Panc1 (cell line): ENCODE measurements at places on chromosomes 7 and 10. TPM values are rescaled to one million over a fixed set of nuclear protein-coding genes. Genes with fewer than 3 reads are reported as not detected.

NXPH1 gene
- not detected for total RNA-seq

- no peak for DNase-seq
- no peak overlapping the region for H3K4me3 ChIP-seq
- no peaks in the 10 kb centered on the region for H3K27me3 ChIP-seq
- H3K27ac ChIP-seq: no peak overlapping the region
- H3K36me3 ChIP-seq: no peaks in the 10 kb centered on the region
These were observed 249.8 kb downstream of the AUTS2 start for GRCh38 chr7:69847921-69848612.

PLXNA4 gene
- total RNA-seq: 0.10 TPM

DNA sequence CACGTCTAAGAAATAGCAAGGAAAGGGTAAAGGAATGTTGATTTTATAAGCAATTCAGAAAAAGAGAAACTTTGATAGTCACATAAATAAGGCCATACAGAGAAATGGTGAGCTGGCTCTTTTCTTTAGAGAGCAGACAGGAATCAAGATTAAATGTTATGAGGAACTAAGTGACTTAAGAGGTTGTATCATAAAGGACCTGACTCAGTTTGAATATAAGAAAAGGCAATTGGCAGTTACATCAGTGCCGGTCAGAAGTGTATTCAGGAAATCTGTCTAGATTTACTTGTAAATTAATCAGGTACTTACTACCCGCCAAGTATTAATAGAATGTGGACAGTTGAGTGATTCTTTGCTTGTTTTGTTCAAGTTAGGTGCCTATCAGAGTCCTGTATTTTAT, 2.1 kb downstream of the MRPL32 start:
- peaks cover 42% of the 10 kb centered on the region for H3K36me3 ChIP-seq
- H3K4me3 ChIP-seq: no peak overlapping the region
- H3K27me3 ChIP-seq: no peaks in the 10 kb centered on the region
- no peak overlapping the region for H3K27ac ChIP-seq
- no peak for DNase-seq

DNA sequence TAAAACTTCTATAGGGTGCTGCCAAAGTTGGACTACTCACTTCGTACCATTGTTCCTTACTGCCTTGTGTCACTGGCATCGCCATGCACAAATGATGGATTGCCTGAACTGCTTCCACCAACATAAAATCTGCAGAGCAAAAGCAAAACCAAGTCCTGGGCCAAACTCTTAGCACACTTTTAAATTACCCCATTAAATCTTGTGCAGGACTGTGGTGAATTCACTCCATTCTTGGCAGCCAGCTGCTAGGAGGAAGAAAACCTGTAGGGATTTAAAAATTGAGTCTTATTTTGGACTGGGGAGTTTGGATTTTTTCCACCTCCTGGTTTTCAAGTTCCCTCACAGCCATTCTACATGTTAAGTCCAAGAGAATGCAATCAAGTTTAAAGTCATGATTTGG, 646.9 kb downstream of the SORCS3 start:
- no peak overlapping the region for H3K4me3 ChIP-seq
- DNase-seq: no peak
- H3K36me3 ChIP-seq: no peaks in the 10 kb centered on the region
- H3K27ac ChIP-seq: no peak overlapping the region

SPRN gene
- 0.64 TPM for total RNA-seq

H2BK1 gene
- total RNA-seq: not detected

DNA sequence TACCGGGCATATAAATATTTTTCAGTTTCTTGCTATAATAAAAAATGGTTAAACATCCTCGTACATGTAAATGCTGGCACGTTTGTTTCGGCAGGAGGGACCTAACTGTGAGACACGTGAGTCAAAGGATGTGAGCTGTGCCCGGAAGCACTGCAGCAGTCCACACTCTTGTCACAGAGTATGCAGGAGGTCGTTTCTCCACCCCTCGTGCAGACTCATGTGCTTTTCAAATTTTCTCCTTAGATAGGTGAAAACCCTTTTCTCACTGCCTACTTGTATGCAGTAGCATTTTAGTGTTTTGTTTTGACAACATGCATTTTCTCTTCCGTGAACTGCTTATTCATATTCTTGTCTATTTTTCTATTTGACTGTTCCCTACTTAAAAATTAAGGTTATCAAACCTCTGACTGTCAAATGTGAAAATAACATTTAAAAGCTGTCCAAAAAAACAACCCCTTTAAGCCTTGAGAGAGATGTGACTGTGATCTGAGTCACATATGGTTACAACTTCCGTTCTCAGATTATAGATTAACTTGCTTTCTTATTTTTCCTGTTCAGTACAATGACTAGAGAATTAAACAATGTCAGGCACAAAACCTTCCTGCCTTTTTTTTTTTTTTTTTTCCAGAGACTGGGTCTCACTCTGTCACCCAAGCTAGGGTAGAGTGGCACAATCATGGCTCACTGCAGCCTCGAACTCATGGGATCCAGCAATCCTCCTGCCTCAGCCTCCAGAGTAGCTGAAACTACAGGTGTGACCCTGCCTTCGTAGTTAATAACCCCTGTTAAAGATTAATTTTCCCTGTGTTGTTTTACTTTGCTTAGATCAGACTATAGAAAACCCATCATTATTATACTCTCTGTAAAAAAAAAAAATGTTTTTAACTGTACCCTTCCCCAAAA, 45.1 kb downstream of the DPY19L1 start:
- DNase-seq: no peak
- H3K27me3 ChIP-seq: no peaks in the 10 kb centered on the region
- H3K4me1 ChIP-seq: no peaks in the 10 kb centered on the region
- no peak overlapping the region for H3K27ac ChIP-seq

ZNF365 gene
- total RNA-seq: 22.8 TPM

DNA sequence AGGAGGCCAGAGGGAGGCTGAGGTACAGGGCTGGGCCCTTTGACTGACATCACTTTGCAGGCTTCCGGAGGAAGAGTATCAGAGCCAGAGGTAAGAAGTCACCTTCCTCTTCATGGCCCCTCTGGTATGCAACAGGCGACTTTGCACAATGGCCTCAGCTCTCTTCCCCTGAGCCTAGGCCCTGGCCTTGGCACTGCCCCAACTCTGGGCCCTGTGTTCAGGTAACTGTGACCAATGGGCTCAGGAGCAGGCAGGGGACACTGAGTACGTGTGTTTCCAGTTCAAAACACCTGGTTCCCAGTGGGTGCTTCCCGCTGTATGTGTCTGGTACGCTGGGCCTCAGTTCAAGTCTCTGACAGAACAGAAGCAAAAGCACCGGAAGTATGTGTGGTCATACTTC, 12.1 kb upstream of the PAX2 start:
- H3K36me3 ChIP-seq: no peaks in the 10 kb centered on the region
- H3K4me3 ChIP-seq: no peak overlapping the region
- peaks cover 57% of the 10 kb centered on the region for H3K4me1 ChIP-seq
- no peaks in the 10 kb centered on the region for H3K27me3 ChIP-seq
- H3K27ac ChIP-seq: peak overlapping the region; percentile 99

ZNF727 gene
- total RNA-seq: not detected

- H3K4me3 ChIP-seq: no peak overlapping the region
- peaks cover 36% of the 10 kb centered on the region for H3K4me1 ChIP-seq
- DNase-seq: no peak
These were observed 27.5 kb downstream of the GPRIN2 start for GRCh38 chr10:46528675-46529615.

- DNase-seq: no peak
- no peaks in the 10 kb centered on the region for H3K27me3 ChIP-seq
- H3K36me3 ChIP-seq: no peaks in the 10 kb centered on the region; the same call in 1 of the 2 replicates
- H3K27ac ChIP-seq: no peak overlapping the region
- no peak overlapping the region for H3K4me3 ChIP-seq
- H3K4me1 ChIP-seq: peaks cover 6% of the 10 kb centered on the region; the same call in 1 of the 2 replicates
These were observed 5.4 kb downstream of the SGPL1 start for GRCh38 chr10:70820976-70821750.

GRCh38 chr10:79082631-79083596, 14.1 kb downstream of the ZMIZ1 start:
- H3K27ac ChIP-seq: peak overlapping the region; percentile 72
- peaks cover 100% of the 10 kb centered on the region for H3K4me1 ChIP-seq
- DNase-seq: no peak
- H3K36me3 ChIP-seq: no peaks in the 10 kb centered on the region
- no peaks in the 10 kb centered on the region for H3K27me3 ChIP-seq

DNA sequence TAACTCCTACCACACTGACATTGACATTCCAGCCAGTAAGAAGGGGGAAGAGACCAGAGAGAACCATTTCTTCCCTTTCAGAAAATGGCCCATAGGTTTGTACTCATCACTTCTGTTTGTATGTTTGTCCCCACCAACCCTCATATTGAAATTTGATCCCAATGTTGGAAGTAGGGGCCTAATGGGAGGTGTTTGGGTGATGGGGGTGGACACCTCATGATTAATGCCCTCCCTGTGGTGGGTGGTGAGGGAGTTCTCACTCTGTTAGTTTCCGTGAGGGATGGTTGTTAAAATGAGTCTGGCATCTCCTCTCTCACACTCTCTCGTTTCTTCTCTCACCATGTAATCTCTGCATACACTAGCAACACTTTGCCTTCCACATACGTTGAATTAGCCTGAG, 21.4 kb downstream of the CADPS2 start:
- H3K27ac ChIP-seq: no peak overlapping the region
- no peaks in the 10 kb centered on the region for H3K4me1 ChIP-seq
- no peak overlapping the region for H3K4me3 ChIP-seq

SMO gene
- 2.9 TPM for total RNA-seq

HTR5A gene
- not detected for total RNA-seq

- DNase-seq: no peak
- H3K4me3 ChIP-seq: peak overlapping the region; percentile 60
- H3K27ac ChIP-seq: peak overlapping the region; percentile 78
- no peaks in the 10 kb centered on the region; the same call in none of the 2 replicates for H3K36me3 ChIP-seq
- no peaks in the 10 kb centered on the region for H3K27me3 ChIP-seq
These were observed 1355.5 kb upstream of the LRRTM3 start for GRCh38 chr10:65570143-65571010.

GRCh38 chr10:62045765-62046521, 144.4 kb downstream of the ARID5B start:
- H3K27me3 ChIP-seq: no peaks in the 10 kb centered on the region
- H3K4me3 ChIP-seq: peak overlapping the region; percentile 36
- peak overlapping the region; percentile 87 for H3K27ac ChIP-seq
- H3K36me3 ChIP-seq: no peaks in the 10 kb centered on the region
- peaks cover 79% of the 10 kb centered on the region for H3K4me1 ChIP-seq

SLC16A12 gene
- not detected for total RNA-seq

OR13A1 gene
- total RNA-seq: not detected

GRCh38 chr10:58217612-58218011, 50.1 kb downstream of the IPMK start:
- no peaks in the 10 kb centered on the region for H3K36me3 ChIP-seq
- H3K4me1 ChIP-seq: no peaks in the 10 kb centered on the region
- H3K27ac ChIP-seq: no peak overlapping the region
- H3K27me3 ChIP-seq: no peaks in the 10 kb centered on the region

PLPP4 gene
- 0.18 TPM for total RNA-seq
